ENCODE measurements at places on chromosomes 13 and 19.

GRCh38 chr13:66003558-66003957, 1226.6 kb downstream of the PCDH9 start:
- DNase-seq = no peak

DNA sequence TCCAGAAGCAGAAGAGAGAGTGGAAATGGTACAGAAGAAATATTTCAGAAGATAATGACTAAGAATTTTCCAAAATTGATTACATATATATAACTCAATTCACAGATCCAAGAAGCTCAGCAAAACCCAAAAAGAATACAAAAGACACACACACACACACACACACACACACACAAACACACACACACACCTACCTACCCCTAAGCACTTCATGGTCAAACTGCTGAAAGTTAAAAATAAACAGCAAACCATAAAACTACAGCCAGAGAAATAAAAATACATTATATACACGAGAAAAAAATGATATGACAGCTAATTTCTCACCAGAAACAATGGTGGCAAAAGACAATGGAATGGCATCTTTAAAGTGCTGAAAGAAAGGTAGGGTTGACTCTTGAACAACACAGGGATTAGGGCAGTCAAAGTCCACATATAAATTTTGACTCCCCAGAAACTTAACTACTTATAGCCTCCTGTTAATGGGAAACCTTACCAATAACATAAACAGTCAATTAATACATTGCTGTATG, 49.2 kb downstream of the DIAPH3 start:
- DNase-seq = no peak

GRCh38 chr19:28864024-28864503, 348.9 kb downstream of the UQCRFS1 start:
- no peak for DNase-seq

- no peak for DNase-seq
Observed at GRCh38 chr13:20141238-20142022, 19.4 kb downstream of the GJA3 start.

DNA sequence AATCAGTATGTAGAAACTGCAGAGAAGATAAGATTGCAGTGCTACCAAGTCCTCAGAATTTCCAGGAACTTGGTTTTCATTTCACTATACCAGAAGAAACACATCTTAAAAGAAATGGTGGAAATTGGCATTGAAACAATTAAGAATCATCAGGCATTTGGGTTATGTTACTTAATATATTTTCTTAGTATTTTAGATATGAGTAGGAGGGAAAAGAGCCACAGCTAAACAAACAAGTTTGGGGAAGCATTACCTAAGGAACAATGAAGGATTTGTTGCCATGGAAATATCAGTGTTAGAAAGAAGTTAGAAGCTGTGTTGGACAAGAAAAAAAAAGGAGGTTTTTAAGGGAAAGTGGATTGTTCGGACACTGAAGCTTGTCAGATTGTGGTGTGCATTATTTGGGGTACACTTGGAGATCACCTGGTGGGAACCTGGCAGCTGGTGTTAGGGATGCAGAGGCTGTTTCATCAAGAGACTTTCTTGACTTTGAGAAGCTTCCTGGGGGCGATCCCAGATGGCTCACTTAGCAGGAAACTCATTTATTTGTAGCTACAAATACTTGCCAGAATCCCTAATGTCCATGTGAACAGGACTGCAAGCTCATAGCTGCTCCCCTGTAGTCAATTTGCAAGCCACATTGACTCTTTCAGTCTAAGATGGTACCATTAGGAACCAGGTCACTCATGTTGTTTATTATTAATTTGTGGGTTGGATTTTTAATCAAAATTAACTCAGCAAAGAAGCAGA, 246.7 kb downstream of the RFC3 start:
- DNase-seq = no peak

DNA sequence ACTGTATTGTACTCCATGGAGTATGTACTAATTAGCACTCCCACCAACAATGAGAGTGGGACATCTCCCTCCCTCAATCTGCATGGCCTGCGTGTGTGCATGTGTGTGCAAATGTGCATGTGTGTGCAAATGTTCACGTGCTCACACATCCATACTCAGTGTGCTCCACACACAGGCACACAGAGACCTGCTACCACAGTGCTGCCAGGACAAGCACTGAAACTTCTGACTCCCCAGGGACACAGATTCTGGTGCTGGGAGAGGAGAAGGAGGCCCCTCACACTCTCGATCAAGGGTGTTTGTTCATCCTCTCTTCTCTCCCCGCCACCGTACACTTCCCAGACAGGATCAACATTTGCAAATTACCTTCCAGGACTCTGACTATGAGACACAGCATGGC, 37.8 kb upstream of the ZNF507 start:
- no peak for DNase-seq

- no peak for DNase-seq
Observed at GRCh38 chr19:15137777-15138176, 30.6 kb downstream of the SYDE1 start.

- no peak for DNase-seq
Observed at GRCh38 chr19:49658566-49659442, 6.9 kb downstream of the IRF3 start.

GRCh38 chr19:35332817-35333216, 3.8 kb downstream of the CD22 start:
- DNase-seq = no peak

- no peak for DNase-seq
Observed at GRCh38 chr13:62294244-62294643, 878.6 kb upstream of the PCDH20 start.

- no peak for DNase-seq
Observed at GRCh38 chr19:30704771-30705330, 332.7 kb downstream of the ZNF536 start.

Data from NCI-H526 (cell line).